HFFc6 (cell line): ENCODE measurements at places on chromosomes 1 and 21.

GRCh38 chr1:193540511-193540910 lies 354.1 kb upstream of the B3GALT2 start:
- H3K4me1 ChIP-seq, result peaks cover 20% of the 10 kb centered on the region
- no peaks in the 10 kb centered on the region; the same call in 1 of the 2 replicates for H3K36me3 ChIP-seq
- no peak for DNase-seq
- no peak overlapping the region for H3K27ac ChIP-seq

- H3K27ac ChIP-seq, result no peak overlapping the region
- no peaks in the 10 kb centered on the region for H3K4me1 ChIP-seq
- peaks cover 19% of the 10 kb centered on the region for H3K27me3 ChIP-seq
- H3K4me3 ChIP-seq, result no peak overlapping the region
These were observed 6.5 kb upstream of the IL6R start for GRCh38 chr1:154398678-154399077.

GRCh38 chr1:79478160-79478559 lies 471.6 kb upstream of the ADGRL4 start:
- H3K4me3 ChIP-seq, result no peak overlapping the region
- H3K4me1 ChIP-seq, result no peaks in the 10 kb centered on the region
- no peaks in the 10 kb centered on the region for H3K36me3 ChIP-seq
- no peak for DNase-seq
- H3K27ac ChIP-seq, result no peak overlapping the region

GRCh38 chr1:164524810-164525209 lies 34.2 kb upstream of the PBX1 start:
- peaks cover 2% of the 10 kb centered on the region for H3K27me3 ChIP-seq
- H3K36me3 ChIP-seq, result peaks cover 10% of the 10 kb centered on the region; the same call in 1 of the 2 replicates
- no peaks in the 10 kb centered on the region for H3K4me1 ChIP-seq
- H3K4me3 ChIP-seq, result no peak overlapping the region
- DNase-seq, result no peak

DNA sequence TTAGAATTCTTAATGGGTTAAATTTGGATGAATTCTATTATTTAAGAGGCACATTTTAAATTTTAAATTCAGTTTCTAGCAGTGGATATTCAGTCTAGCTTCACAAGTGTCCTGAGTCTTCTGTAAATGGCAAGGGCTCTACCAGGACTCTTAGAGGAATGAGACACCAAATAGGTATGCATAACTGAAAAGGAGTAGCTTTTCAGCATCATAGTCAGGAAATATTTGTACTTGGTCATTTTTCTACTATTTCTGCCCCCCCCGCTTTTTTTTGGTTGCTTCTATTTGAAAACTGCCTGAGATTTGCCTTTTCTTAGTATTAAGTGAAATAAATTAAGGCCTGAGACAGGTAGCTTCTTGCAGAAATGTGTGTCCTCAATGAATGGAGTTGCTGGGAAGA lies 80.2 kb downstream of the MAST2 start:
- H3K4me3 ChIP-seq, result 0 out of 2 replicates have a peak overlapping the region, but pooled peaks have one; percentile 22
- H3K4me1 ChIP-seq, result peaks cover 48% of the 10 kb centered on the region
- no peaks in the 10 kb centered on the region for H3K36me3 ChIP-seq
- H3K27me3 ChIP-seq, result no peaks in the 10 kb centered on the region
- peak; percentile 70 for DNase-seq

DNA sequence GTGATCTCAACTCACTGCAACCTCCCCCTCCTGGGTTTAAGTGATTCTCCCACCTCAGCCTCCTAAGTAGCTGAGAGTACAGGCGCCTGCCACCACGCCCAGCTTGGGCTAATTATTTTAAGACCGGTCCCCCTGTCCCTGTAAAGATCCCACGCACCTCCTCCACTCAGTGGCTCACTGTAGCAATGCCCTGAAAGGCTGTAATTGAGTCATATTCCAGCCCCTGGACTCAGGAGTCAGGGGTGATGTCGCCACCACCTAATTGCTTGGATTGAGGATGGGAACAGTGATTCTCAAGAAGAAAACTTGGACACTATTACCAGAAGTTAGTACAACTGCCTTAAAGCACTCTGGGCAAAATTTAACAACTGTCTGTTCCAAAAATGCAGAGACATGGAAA lies 3.1 kb upstream of the EDARADD start:
- H3K27me3 ChIP-seq, result peaks cover 5% of the 10 kb centered on the region
- no peak overlapping the region for H3K27ac ChIP-seq
- DNase-seq, result no peak
- H3K36me3 ChIP-seq, result peaks cover 2% of the 10 kb centered on the region; the same call in 1 of the 2 replicates
- H3K4me3 ChIP-seq, result no peak overlapping the region

- peaks cover 16% of the 10 kb centered on the region for H3K36me3 ChIP-seq
- peaks cover 25% of the 10 kb centered on the region for H3K4me1 ChIP-seq
- peak; percentile 66 for DNase-seq
- peaks cover 2% of the 10 kb centered on the region; the same call in 1 of the 2 replicates for H3K27me3 ChIP-seq
These were observed 2.0 kb downstream of the FCER1G start for GRCh38 chr1:161216945-161217712.

DNA sequence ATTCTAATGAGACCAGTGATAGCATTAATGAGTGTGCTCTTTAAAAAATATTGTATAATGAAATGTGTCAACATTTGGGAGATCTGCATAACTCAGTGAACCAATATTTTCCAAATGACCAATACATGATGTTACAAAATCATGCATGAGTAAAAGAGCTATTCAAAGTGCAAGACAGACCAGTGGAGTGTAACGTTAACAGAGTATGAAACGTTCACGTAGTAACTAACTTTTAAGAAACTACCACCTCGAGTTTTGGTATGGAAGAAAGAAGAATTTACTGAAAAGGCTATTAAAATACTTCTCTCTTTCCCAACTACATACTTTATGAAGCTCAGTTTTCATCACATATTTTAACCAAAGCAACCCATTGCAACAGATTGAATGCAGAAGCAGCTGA lies 9.6 kb upstream of the SLC6A9 start:
- H3K4me3 ChIP-seq, result no peak overlapping the region
- no peaks in the 10 kb centered on the region; the same call in 1 of the 2 replicates for H3K27me3 ChIP-seq
- no peak overlapping the region for H3K27ac ChIP-seq
- H3K4me1 ChIP-seq, result peaks cover 72% of the 10 kb centered on the region
- no peaks in the 10 kb centered on the region for H3K36me3 ChIP-seq

DNA sequence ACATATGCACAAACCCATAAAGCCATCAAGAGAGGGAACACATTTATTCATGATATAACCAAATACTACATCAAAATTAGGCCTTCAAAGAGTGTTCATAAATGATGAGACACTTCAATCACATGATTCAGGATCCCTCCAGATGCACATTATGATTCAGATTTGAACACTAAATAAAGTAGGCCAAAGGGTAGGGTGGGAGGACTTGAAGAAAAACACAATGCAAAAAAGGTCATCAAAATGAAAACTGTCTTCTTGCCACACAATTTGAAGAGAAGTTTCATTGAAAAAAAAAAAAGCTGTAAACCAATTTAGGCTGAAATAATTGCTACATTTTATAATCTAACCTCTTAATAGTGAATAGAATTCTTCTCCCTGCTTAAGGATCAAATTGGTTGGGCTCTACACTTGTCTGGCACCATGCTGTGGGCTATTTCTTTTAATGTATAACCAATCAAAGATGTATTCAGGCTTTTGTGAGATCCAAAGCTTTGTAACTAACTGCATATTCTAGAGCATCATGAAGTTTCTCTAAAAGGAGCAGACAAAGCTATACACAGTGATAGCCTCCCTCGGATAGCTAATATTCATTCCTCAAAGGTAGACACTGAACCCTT lies 58.1 kb downstream of the ZSWIM5 start:
- no peaks in the 10 kb centered on the region; the same call in 1 of the 2 replicates for H3K27me3 ChIP-seq
- H3K27ac ChIP-seq, result no peak overlapping the region
- no peaks in the 10 kb centered on the region for H3K36me3 ChIP-seq
- no peak for DNase-seq
- H3K4me1 ChIP-seq, result no peaks in the 10 kb centered on the region
- no peak overlapping the region for H3K4me3 ChIP-seq

- peaks cover 4% of the 10 kb centered on the region; the same call in 1 of the 2 replicates for H3K36me3 ChIP-seq
- no peak overlapping the region; the same call in 1 of the 2 replicates for H3K4me3 ChIP-seq
- no peak for DNase-seq
- H3K27me3 ChIP-seq, result no peaks in the 10 kb centered on the region
- no peaks in the 10 kb centered on the region for H3K4me1 ChIP-seq
These were observed 54.8 kb downstream of the SIPA1L2 start for GRCh38 chr1:232574889-232575762.

GRCh38 chr1:206089341-206089740 lies 27.8 kb downstream of the AVPR1B start:
- DNase-seq, result no peak
- peaks cover 33% of the 10 kb centered on the region for H3K27me3 ChIP-seq
- no peak overlapping the region for H3K4me3 ChIP-seq
- H3K36me3 ChIP-seq, result no peaks in the 10 kb centered on the region
- H3K4me1 ChIP-seq, result no peaks in the 10 kb centered on the region
- H3K27ac ChIP-seq, result no peak overlapping the region

- peak overlapping the region; percentile 85 for H3K27ac ChIP-seq
- no peaks in the 10 kb centered on the region for H3K27me3 ChIP-seq
- H3K36me3 ChIP-seq, result peaks cover 25% of the 10 kb centered on the region
- peak overlapping the region; percentile 0 for H3K4me3 ChIP-seq
- DNase-seq, result no peak
These were observed 40.0 kb downstream of the TMCO4 start for GRCh38 chr1:19759740-19760089.

- H3K36me3 ChIP-seq, result peaks cover 5% of the 10 kb centered on the region; the same call in 1 of the 2 replicates
- H3K4me3 ChIP-seq, result peak overlapping the region; percentile 99
- peaks cover 3% of the 10 kb centered on the region for H3K27me3 ChIP-seq
- H3K27ac ChIP-seq, result peak overlapping the region; percentile 92
These were observed 899 bp downstream of the TOMM40L start for GRCh38 chr1:161226759-161227158.

GRCh38 chr1:85330711-85331290 lies 54.4 kb upstream of the BCL10 start:
- peak overlapping the region; percentile 81 for H3K4me3 ChIP-seq
- peaks cover 25% of the 10 kb centered on the region for H3K27me3 ChIP-seq
- DNase-seq, result peak; percentile 95
- peaks cover 97% of the 10 kb centered on the region for H3K4me1 ChIP-seq
- peak overlapping the region; percentile 99 for H3K27ac ChIP-seq

GRCh38 chr1:29760067-29760564 lies 523.8 kb downstream of the PTPRU start:
- H3K4me3 ChIP-seq, result no peak overlapping the region
- no peak for DNase-seq
- H3K27ac ChIP-seq, result no peak overlapping the region
- no peaks in the 10 kb centered on the region for H3K4me1 ChIP-seq
- H3K27me3 ChIP-seq, result peaks cover 6% of the 10 kb centered on the region

GRCh38 chr1:42904434-42904833 lies 54.2 kb downstream of the SLC2A1 start:
- no peak for DNase-seq
- no peaks in the 10 kb centered on the region for H3K36me3 ChIP-seq
- H3K4me3 ChIP-seq, result no peak overlapping the region
- H3K27ac ChIP-seq, result no peak overlapping the region

DNA sequence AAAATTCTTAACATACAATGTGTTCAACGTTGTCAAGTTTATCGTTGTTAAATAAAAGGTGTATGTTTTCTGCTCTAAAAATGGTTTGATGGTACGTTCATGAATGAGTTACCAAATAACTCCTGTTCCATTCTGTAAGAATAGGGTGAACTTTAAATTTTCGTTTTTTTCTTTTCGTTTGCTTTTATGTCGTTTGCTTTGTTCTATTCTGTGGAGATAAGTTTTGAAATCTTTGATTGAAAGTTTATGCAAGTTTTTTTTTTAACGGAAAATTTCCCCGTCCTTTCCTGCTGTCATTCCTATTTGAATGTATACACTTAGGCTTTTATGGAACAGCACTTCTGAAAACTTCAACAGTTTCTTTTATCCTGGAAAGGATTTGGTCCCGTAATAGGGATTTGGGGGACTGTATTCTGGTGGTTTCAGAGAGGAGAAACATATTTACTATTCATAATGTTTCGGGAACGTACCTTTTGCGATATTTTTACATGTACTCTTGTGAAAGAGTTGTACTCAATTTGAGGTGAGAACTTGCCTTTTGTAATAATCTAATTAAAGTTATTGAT lies 1.7 kb downstream of the DR1 start:
- peaks cover 30% of the 10 kb centered on the region for H3K4me1 ChIP-seq
- H3K27me3 ChIP-seq, result no peaks in the 10 kb centered on the region; the same call in 1 of the 2 replicates
- DNase-seq, result no peak
- peak overlapping the region; percentile 95 for H3K27ac ChIP-seq
- peak overlapping the region; percentile 96 for H3K4me3 ChIP-seq

DNA sequence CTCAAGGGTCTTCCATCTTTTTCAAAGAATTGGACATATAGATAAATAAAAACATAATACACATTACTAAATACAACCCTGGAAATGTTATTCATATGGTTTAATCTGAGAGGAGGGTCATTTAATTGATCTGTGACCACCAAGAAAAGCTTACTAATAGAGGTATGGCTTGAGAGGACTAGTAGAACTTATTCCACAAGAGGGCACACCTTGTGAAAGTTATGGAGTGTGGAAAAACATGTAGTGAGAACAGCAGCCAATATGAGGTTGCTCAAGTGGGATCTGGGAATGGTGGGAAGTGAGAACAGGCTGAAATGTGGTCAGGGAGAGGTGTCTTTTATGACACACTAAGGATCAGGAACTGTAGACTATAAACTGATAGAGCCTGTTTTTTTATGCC lies 973.5 kb upstream of the B3GALT2 start:
- peaks cover 6% of the 10 kb centered on the region; the same call in 1 of the 2 replicates for H3K4me1 ChIP-seq
- peak; percentile 6 for DNase-seq
- H3K36me3 ChIP-seq, result no peaks in the 10 kb centered on the region
- H3K4me3 ChIP-seq, result no peak overlapping the region

GRCh38 chr1:11466416-11466815 lies 12.5 kb upstream of the DISP3 start:
- H3K27me3 ChIP-seq, result peaks cover 37% of the 10 kb centered on the region
- no peak overlapping the region for H3K4me3 ChIP-seq
- H3K27ac ChIP-seq, result no peak overlapping the region
- no peak for DNase-seq
- H3K36me3 ChIP-seq, result no peaks in the 10 kb centered on the region

- H3K27me3 ChIP-seq, result peaks cover 30% of the 10 kb centered on the region
- no peaks in the 10 kb centered on the region for H3K36me3 ChIP-seq
- H3K4me3 ChIP-seq, result no peak overlapping the region
- 0 out of 2 replicates have a peak, but pooled peaks cover 12% of the 10 kb centered on the region for H3K4me1 ChIP-seq
- H3K27ac ChIP-seq, result no peak overlapping the region
These were observed 1.0 kb upstream of the S100B start for GRCh38 chr21:46605767-46606426.

DNA sequence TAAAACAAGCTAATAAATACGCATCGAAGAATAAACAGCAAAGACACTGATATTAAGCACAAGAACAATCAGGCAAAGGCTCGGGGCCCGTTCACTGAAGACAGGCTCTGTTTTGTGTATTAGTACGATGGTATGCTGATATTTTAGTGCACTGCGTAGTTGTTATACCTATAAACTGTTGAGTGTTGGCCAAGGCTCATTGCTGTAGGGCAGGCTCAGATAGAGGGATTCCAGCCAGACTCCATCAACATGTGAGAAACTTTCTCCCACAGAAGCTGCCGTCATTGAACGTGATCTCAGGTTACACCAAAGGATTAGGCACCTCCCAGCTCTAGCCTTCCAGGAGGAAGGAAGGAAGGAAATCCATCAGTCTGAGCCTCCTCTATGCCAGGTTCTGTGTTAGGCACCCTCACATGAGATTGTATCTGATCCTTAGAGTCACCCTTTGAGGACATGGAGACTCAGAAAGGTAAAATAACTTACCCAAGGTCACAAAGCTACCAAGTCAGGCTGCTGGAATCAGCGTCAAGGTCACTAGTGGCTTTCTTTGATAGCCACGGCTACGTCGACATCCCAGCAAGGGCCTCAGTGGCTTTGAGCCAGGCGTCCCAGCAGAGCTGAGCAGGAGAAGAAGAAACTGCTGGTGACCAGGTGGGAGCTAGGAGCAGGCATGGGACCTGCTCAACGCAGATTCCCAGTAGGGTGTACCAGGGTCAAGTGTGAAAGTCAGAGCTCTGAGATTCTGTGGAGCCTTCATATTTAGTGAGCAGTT lies 14.8 kb downstream of the BCAR3 start:
- peak overlapping the region; percentile 62 for H3K27ac ChIP-seq
- peaks cover 94% of the 10 kb centered on the region for H3K4me1 ChIP-seq
- H3K27me3 ChIP-seq, result peaks cover 4% of the 10 kb centered on the region
- peaks cover 32% of the 10 kb centered on the region for H3K36me3 ChIP-seq
- DNase-seq, result no peak
- no peak overlapping the region; the same call in 1 of the 2 replicates for H3K4me3 ChIP-seq
